ENCODE measurements at places on chromosomes 6 and 20.

- DNase-seq = no peak
Observed at GRCh38 chr20:31720486-31721407, 1.9 kb downstream of the BCL2L1 start.

DNA sequence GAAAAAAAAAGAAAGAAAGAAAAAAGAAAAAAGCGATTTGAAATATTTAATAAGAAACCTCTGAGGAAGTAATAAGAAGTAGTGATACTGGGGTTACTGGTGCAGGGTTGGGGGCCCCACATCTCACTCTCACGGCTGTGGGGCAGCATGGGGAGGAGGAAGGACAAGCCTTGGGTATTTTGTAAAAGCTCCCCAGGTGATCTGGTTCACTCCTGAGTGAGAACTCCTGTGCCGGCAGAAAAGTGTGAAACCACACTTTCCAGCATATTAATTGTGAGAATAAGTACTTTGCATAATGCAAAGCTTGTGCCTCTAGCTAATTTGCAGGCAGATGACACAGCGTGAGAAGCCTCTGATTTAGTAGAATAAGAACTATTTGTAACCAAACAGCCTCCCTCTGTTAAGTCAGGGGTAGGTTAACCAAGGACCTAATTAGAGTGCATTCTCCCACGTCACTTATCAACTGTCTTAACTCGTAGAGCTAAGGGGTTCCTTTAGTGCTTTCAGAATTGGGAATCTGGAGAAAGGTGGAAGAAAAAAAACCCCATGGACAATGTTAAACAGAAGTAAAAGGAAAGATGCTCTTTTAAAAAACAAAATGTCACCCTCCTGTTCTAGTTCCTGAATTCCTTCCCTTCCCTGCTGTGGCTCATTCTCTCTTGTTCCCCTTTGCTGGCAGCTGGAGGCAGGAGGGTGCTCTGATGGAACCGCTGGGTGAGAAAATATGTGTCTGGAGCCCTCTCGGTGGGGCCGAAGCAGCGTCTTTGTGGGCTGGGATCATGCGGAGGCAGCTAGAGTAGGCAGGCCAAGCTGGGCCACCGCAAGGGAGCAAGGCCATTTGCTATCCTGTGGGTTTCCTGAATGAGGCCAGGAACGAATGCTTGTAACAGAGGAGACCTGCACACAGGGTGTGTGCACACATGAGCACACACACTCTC is 108.7 kb downstream of the FYN start:
- no peak for DNase-seq

DNA sequence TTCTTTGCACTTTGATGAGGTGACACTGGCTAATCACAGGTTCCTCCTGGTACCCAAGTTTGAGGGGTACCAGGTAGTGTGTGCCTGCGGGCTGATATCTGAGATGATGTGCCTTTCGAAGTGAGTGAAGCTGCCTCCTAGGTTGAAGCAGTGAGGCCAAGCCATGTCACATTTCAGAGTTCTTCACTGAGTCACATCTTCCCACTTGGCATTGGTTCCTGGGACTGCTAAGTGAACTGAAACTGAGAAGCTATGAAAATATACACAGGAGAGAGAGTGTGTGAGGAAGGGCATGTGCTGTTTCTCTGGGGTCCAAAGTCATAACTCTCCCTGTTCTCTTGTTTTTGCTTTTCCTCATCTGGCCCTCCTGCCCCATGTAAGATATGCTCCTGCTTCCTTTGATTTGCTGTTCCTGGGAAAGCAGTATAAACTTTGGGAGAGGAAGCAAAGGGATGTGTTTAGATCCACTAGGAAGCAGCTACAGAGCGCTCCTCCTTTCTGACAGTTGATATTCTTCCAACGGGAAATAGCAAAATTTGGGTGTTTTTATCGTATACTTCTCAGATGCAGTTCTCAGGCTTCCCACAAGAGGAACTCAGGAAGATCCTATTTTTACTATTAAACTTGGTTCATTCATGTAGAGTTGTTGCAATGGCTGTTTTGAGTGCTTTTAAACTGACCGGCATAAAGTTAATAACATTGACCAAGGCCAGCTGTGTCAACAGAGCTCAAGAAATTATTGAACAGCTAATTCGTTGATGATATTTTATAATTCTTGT is 153.7 kb downstream of the MOXD1 start:
- no peak for DNase-seq

DNA sequence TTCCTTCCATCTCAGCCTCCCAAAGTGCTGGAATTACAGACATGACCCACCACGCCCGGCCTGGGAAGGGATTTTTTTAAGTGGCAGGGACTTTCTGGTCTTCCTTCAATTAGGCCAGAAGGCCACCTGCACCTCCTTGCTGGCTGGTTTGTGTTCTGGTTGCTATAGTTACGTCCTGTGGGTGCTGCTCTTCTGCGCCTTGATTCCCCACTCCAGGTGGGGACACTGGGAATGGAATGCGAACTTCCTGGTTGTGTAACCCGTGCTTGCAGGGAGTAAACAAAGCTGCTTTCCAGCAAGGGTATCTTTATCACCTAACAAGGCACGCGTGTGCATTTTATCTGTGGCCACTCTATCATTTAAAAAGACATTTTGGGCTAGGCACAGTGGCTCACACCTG is 117.7 kb downstream of the PLEKHG1 start:
- no peak for DNase-seq

Measured in heart right ventricle (tissue), 16 donors.